ENCODE measurements at places on chromosomes 11 and 22. TPM values are rescaled to one million over a fixed set of nuclear protein-coding genes. Genes with fewer than 3 reads are reported as not detected.

GRCh38 chr11:61913699-61914395 is 3.5 kb downstream of the RAB3IL1 start:
- no peaks in the 10 kb centered on the region for H3K36me3 ChIP-seq
- no peak overlapping the region for H3K4me3 ChIP-seq
- H3K27me3 ChIP-seq: no peaks in the 10 kb centered on the region
- H3K27ac ChIP-seq: no peak overlapping the region

Gene CD3E
- not detected for polyA plus RNA-seq

DNA sequence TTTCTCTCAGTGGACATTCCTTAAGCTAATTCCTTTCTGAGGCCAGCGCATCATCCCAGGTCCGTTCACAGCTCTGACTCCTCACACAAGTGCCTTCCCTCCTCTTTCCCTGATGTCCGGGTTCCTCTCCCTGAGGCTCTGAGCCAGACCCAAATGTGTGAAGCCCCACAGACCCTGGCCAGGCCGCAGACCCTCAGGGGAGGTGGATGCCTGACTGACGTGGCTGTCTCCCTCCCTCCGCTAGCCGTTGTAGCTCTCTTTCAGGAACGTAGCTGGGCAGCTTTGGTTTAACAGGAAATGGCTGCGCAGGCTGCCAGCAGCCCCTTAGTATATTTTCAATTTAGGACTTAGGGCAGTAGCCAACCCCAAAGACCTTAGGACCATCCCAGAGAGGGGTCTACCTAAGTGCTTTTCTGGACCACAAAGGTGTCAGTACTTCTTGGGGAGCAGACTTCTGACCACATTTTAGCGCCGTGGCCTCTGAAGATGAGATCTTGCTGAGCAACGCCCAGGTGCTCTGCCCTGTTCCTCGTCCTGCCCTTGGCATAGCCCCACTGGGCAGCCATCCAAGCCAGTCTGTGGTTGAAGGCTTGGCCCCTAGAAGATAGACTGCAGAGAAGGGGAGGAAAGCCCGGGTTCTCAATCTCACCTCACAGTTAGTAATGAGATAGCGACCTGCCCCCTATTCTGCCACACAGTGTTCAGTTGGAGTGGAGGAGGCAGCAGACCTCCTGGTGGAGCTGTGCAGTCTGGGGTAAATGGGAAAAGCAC is 27.0 kb downstream of the MYBPC3 start:
- peaks cover 10% of the 10 kb centered on the region for H3K36me3 ChIP-seq
- H3K4me3 ChIP-seq: no peak overlapping the region
- H3K27ac ChIP-seq: no peak overlapping the region
- DNase-seq: no peak

Gene DGCR6
- 0.77 TPM for polyA plus RNA-seq

Gene CDC42BPG
- 0.03 TPM for polyA plus RNA-seq

DNA sequence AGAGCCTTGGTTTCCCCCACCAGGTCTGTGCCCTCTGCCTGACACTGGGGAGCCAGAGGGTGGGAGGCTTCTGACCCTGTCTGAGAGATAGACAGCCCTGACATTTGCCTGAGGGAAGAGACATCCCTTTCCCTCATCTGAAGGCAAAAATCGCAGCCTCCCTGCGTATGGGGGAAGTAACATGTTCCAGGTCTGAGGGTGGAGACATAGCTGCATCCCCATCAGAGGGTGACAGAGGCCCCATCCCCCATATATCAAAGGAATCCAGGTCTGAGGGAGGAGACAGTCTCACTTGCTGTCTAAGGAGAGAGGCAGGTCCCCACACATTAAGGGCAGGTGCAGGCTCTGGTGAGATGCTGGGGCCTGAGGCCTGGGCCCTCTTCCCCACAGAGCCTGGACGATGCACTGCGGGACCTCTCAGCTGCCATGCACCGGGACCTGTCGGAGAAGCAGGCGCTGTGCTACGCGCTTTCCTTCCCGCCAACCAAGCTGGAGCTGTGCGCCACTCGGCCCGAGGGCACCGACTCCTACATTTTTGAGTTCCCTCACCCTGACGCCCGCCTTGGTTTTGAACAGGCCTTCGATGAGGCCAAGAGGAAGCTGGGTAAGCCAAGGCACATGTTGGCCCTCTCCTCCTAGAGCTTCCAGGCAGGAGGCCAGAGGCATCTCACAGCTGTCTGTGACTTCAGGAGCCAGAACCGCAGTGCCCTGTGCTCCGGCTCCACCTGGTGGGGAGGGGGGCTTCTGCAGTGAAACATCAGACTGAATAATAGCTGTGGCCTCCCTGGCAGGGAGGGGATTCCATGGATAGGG is 16.1 kb upstream of the RELT start:
- peak; percentile 39 for DNase-seq
- H3K36me3 ChIP-seq: peaks cover 68% of the 10 kb centered on the region
- H3K27ac ChIP-seq: peak overlapping the region; percentile 69
- no peak overlapping the region for H3K4me3 ChIP-seq

DNA sequence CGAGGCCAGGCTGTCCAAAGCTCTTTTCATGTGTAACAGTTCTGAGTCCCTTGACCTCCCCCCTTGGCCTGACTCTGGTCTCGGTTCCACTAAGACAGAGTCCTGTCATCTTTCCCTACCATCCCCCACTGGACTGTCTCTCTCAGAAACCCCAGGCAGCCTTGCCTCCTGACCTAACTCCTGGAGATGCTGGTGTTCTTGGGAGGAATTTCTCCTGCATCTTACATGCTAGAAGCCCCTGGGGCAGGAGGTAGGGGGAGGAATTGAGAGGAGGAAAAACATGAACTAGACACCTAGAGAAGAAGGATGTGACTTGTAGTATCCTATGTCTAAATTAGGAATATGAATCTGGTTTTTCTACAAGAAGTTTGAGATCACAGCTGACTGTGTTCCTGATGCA is 648 bp upstream of the IL18BP start:
- H3K36me3 ChIP-seq: peaks cover 15% of the 10 kb centered on the region
- no peak for DNase-seq
- H3K27me3 ChIP-seq: no peaks in the 10 kb centered on the region
- peaks cover 3% of the 10 kb centered on the region for H3K4me1 ChIP-seq
- no peak overlapping the region for H3K27ac ChIP-seq
- H3K4me3 ChIP-seq: no peak overlapping the region

Gene C2CD2L
- 4.2 TPM for polyA plus RNA-seq

- no peak overlapping the region for H3K27ac ChIP-seq
- H3K36me3 ChIP-seq: no peaks in the 10 kb centered on the region
- DNase-seq: no peak
- H3K4me3 ChIP-seq: no peak overlapping the region
Measured at GRCh38 chr11:70646272-70647049, 248.1 kb downstream of the CTTN start.

- no peak for DNase-seq
- peaks cover 6% of the 10 kb centered on the region for H3K4me1 ChIP-seq
- no peaks in the 10 kb centered on the region for H3K27me3 ChIP-seq
- peak overlapping the region; percentile 69 for H3K27ac ChIP-seq
- H3K36me3 ChIP-seq: peaks cover 33% of the 10 kb centered on the region
- no peak overlapping the region for H3K4me3 ChIP-seq
Measured at GRCh38 chr11:763073-763463, 14.2 kb downstream of the GATD1 start.

DNA sequence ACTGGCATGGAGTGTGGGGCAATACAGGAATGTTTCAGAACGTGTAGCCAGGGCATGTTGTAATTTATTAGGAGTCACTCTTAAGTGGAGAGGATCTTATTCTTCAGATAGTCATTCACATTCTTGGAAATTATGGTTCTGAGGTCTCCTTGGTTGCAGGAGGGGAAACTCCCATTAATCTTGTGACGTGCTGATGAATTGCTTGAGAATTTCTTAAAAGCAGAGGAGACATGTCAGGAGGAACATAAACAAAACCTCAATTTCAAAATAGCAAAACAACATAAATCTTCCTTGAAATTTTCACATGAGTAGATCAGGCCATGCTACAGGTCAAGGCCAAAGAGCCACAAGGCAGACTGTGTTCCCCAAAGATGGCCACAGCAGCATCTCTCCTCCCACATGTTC is 50.4 kb downstream of the ADM start:
- no peaks in the 10 kb centered on the region for H3K27me3 ChIP-seq
- H3K4me1 ChIP-seq: peaks cover 24% of the 10 kb centered on the region
- peak; percentile 28 for DNase-seq
- H3K27ac ChIP-seq: no peak overlapping the region

DNA sequence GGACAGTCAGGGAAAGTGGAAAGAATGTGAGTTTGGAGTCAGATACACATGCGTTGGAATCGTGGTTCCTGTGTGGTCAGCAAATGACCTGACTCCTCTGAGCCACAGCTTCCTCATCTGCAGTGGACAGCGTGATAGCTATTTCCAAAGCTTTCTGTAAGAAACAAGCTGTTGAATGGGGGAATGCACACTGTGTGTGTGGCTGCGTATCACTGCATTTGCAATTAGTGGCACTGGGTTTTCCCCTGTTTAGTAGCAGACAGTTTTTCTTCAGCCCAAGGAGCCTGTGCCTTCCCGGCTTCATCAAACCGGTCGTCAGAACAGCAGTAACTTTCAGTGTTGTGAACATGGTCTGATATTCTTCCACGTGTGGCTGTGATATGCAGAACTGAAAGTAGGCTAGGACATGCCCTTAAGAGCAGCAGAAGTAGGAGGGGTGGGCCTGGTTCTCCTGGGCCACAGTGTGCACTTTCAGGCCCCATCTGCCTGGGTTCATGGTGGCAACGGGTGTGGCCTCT is 121.5 kb downstream of the RRAS2 start:
- no peak overlapping the region for H3K4me3 ChIP-seq
- H3K27ac ChIP-seq: no peak overlapping the region
- no peaks in the 10 kb centered on the region for H3K36me3 ChIP-seq

Gene OR5P2
- not detected for polyA plus RNA-seq

GRCh38 chr11:128948583-128948982 is 5.9 kb upstream of the TP53AIP1 start:
- no peak overlapping the region for H3K4me3 ChIP-seq
- no peak overlapping the region for H3K27ac ChIP-seq
- H3K27me3 ChIP-seq: no peaks in the 10 kb centered on the region
- H3K36me3 ChIP-seq: no peaks in the 10 kb centered on the region
- no peaks in the 10 kb centered on the region for H3K4me1 ChIP-seq

Gene BDNF
- 11.2 TPM for polyA plus RNA-seq

Gene HTATIP2
- polyA plus RNA-seq: 59.1 TPM

DNA sequence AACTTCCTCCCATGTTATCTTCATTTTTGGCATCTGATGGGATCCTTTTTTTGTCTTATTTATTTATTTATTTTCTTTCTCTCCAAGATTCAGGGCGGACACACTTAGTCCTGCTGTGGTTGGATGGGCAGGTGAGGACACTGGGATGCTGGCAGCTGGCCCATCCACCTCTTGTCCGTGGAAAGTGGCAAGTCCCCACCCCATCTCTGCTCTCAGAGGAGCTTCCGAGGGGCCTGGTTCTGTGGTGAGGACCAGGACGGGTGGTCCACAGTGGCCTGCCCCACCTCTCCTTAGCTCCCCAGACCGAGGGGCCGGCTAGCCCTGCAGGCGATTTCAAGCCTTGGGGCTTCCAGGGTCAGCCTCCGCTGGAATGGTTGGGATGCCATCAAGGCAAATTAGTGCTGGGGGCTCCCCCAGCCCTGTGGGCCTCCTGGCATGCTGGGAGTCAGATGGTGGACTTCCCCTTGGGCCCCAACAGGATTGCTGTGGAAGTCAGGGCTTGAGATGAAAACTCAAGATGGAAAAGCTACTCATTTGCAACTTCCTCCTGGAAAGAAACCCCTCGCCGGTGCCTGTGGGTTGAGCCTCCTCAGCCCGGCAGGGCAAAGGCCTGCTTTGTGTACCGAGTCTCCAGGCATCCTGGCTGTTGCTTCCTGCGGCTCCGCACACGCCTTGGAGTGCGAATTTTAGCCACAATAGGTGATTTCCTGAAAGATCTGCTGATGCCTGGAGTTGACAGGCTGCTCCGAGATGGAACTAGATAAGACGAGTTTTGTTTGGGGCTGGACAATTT is 31.2 kb upstream of the LINC01488 start:
- no peak for DNase-seq
- no peaks in the 10 kb centered on the region for H3K36me3 ChIP-seq
- H3K27me3 ChIP-seq: no peaks in the 10 kb centered on the region
- H3K4me3 ChIP-seq: no peak overlapping the region
- peaks cover 19% of the 10 kb centered on the region for H3K4me1 ChIP-seq
- peak overlapping the region; percentile 19 for H3K27ac ChIP-seq

DNA sequence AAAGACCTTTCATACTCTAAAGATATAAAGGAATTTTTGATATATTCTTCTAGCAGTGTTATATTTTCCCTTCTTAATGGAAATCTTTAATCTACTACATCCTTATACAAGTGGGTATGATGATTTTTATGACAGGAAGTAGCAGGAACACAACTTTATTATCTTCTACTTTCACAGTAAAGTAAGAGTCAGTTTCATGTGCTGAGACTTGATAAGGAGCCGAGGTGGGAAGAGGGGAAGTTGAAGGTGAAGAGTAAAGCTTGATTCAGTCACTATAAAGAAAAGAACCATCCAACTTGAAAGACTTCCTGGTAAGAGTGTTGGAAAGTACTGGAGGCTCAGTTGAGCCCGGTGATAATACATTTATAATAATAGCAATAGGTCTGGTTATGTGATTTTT is 82.1 kb upstream of the PTH start:
- no peaks in the 10 kb centered on the region for H3K4me1 ChIP-seq
- no peak for DNase-seq
- no peaks in the 10 kb centered on the region for H3K36me3 ChIP-seq

Gene LRRC75B
- polyA plus RNA-seq: 2.9 TPM

DNA sequence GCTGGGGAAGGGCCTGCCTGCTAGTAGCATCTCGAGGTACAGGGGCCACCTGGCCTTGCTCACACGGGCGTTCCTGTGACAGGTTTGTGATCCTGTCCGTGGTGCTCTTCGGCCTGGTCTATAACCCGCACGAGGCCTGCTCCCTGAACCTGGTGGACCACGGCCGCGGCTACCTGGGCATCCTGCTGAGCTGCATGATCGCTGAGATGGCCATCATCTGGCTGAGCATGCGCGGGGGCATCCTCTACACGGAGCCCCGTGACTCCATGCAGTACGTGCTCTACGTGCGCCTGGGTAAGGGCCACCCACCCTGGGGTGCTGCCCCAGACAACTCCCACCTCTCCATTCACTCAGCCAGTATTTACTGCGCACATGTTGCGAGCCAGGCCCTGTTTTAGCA is 31.8 kb upstream of the MYRF start:
- peaks cover 6% of the 10 kb centered on the region for H3K4me1 ChIP-seq
- H3K36me3 ChIP-seq: no peaks in the 10 kb centered on the region
- no peak overlapping the region for H3K4me3 ChIP-seq
- H3K27ac ChIP-seq: no peak overlapping the region
- DNase-seq: no peak

Gene PGR
- polyA plus RNA-seq: 0.19 TPM

Gene OR51B2
- not detected for polyA plus RNA-seq

Measured in fibroblast of lung (primary cell).